ENCODE measurements at places on chromosomes 11 and 22.

DNA sequence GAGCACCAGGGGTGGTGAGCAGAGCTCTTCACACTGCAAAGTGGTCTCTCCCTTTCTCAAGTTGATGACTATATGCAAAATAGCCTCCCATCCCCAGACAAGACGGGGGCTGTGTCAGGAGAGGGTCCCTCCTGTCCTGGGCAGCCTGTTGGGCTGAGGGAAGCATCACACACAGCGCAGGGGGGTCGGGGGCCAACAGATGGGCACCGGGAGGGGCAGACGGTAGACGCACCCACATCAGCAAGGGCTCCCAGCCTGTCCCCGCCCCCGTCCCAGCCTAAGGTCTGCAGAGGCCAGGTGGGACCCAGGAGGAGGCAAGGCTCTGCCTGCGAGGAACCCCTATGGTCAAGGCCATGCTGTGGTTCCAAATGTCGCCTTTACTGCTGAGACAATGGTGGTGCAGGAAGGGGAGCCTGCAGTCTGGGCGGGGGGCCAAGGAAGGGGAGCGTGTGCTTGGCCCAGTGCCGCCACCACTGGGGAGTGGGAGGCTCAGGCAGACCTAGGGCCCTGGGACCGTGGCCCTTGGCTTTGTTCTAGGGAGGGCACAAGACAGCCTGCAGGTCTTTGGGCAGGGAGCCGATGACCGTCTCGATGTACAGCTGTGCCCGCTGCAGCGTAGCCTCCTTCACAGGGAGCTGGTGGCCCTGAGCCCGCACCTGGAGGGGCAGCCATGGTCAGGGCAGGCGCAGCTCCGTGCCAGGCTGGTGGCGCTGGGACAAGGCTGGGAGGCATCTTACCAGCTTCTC lies 4.3 kb upstream of the PLXNB2 start:
- DNase-seq: no peak

- DNase-seq: no peak
These were observed 423.0 kb downstream of the TENM4 start for GRCh38 chr11:79017811-79018210.

DNA sequence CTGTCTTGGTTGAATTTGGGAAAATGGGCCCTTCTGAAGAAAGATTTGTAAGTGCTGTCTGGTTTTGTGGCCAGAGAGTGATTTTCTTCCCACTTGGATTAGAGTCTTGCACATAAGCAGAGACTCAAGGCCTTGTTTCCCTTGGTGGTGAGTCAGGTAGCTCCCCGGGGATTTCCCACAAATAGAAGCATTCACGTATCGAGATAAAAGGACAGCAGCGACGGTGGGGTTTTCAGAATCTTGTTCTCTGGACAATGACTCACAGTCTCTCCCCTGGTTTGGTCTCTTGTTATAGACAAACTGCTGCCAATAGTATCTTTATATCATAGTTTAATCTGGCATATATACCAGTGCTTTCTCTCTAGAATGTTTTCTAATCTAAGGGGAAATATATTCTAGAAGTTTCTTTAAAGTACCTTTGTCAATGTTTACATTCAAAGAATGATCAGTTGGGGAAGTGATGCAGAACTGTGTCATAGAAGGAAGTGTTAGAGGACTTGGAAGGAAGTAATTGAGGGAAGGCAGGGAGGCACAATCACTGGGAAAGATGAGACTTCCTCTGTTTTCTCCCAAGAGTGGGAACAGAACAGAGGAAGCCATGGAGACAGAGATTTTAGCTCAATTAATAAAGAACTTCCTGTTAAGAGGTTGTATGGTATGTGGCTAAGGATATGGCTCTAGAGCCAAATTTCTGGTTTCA lies 18.1 kb downstream of the POLA2 start:
- peak; percentile 19 for DNase-seq

- no peak for DNase-seq
These were observed 72.4 kb upstream of the FGF3 start for GRCh38 chr11:69891421-69892236.

DNA sequence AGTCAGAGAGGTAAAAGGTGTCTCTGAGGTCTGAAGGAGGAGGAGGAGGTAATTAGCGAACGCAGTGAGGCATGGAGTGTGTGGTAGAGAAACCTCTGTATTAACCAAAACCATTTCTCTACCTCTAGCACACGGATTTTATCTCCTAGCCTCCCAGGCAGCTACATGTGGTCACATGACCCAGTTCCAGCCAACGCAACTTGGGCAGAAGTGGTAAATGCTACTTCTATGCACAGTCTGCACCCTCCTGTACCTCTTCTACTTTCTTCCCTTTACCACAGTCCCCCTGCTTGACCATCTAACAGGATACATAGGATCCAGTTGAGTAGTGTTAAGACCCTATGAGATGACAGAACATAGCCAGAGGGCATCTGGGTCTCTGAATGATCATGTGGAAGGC lies 95.7 kb downstream of the XRRA1 start:
- no peak for DNase-seq

DNA sequence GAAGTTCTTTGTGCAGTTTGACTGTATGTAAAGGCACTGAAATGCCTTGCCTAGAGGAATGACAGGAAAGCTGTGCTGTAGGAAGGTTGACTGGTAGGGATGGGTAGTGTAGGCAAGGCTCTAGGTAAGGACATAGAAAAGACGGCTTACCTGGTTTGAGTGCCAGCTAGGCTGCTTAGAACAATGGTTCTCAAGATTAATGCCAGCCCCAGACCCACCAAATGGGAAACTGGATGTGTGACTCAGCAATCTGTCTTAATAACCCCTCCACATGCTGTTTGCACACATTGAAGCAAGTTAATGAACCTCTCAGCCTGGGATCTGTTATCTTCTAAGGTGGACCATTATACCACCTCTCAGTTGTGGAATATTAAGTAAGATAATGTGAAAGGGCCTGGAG lies 3.7 kb downstream of the RPS3 start:
- DNase-seq: no peak

DNA sequence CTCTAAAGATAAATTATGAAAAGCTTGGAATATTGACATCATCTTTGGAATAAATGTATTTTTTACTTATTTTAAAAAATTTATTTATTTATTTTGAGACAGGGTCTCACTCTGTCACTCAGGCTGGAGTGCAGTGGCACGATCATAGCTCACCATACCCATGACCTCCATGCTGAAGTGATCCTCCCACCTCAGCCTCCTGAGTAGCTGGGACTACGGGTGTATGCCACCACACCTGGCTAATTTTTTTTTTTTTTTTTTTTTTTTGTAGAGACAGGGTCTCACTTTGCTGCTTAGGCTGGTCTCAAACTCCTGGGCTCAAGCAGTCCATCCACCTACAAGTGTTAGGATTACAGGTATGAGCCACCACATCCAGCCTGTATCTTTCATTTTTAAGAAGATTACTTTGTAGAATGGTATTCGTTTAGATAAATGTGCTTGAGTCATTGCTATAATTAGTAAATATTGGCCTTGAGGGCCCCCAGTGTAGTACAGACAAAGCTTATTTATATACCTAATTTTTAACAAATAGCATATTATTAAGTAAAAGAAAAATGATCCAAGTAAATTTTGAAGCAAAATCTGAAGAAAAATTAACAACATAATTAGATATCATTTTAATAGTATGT lies 8.5 kb downstream of the SWAP70 start:
- no peak for DNase-seq

GRCh38 chr11:61505640-61506155 lies 2.9 kb upstream of the LRRC10B start:
- DNase-seq: no peak

GRCh38 chr11:78292109-78292803 lies 103.5 kb downstream of the USP35 start:
- DNase-seq: no peak

DNA sequence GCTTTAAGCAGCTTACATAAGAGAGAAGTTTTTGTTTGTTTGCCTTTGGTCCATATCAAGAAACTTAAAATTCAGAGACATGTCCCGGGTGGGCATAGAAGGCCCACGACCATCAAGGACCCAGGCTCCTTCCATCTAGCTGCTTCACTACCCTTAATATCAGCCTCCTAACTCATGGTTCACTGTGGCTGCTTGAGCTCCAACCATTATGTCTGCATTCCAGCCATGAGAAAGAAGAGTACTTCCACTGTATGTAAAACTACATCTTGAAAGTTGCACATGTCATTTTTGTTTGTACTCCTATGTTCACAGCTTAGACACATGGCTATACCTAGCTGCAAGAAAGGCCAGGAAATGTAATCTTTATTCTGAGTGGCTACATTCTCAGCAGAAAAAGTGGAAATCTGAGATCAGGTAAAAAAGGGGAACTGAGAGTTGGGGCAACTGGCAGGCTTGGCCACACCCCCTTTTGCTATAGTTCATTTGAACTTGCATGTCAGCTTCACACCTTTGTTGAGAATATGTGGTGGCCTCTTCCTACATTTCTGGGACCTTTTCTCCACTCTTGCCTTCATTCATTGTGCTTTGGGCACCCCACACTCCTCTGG lies 81.3 kb upstream of the TP53I11 start:
- no peak for DNase-seq

DNA sequence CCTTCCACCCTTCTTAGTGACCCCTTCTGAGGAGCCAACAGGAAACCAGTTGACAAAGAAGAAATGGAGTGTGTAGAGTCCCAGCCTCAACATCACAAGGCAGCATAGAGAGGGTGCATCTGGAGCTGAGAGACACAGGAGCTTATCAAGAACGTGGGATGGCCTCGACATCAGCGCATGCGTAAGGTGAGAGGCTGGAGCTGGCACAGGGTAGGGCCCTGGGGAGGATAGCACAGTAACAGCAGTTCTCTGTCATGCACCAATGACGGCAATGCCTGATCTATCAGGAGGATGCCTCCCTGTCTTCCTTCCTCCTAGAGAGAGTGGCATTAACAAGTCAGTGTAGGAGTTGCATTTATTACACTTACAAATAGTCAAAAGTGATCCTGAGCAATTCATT lies 426.1 kb downstream of the NTM start:
- DNase-seq: no peak
